ENCODE measurements at places on chromosomes 16 and 17.

- DNase-seq: no peak
Measured at GRCh38 chr17:74773414-74773813, 2.7 kb downstream of the NAT9 start.

DNA sequence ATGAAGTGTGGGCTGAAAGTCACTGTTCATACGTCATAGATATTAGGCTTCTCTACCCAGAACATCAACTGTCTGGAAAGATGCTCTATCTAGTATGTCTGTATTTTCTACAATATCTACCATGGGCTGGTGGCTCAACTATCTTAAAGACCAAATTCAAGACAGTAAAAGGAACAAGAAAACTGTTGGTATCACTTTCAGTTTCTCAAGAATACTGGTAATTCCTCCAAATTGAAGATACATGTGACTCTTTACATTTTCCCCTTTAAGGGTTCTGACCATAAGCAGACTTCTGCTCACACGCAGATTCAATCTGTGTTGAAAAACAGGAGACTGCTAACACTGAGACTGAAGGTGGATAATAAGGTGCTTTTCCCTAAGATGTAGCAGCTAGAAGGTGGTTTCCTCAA lies 24.2 kb downstream of the XPO6 start:
- DNase-seq: no peak

- no peak for DNase-seq
Measured at GRCh38 chr16:3727806-3728381, 10.6 kb upstream of the TRAP1 start.

- no peak for DNase-seq
Measured at GRCh38 chr16:49520492-49521038, 147.0 kb downstream of the C16orf78 start.

DNA sequence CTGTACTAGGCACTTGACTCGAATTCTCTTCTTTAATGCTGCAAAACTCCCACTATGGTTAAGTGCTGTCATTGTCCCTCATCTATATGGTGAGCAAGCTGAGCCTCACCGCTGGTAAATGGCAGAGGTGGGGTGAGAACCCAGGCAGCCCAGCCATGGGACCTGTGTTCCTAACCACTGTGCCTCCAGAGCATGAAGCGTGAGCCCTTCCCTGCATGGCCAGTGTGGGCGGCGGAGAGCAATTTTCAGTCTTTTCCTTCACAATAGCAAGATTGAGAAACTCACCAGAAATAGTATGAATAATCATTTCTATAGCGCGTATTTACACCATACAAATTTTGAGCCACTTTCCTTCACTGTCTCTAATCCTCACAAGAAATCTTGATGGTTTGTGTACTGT lies 9.2 kb downstream of the BFAR start:
- DNase-seq: no peak

DNA sequence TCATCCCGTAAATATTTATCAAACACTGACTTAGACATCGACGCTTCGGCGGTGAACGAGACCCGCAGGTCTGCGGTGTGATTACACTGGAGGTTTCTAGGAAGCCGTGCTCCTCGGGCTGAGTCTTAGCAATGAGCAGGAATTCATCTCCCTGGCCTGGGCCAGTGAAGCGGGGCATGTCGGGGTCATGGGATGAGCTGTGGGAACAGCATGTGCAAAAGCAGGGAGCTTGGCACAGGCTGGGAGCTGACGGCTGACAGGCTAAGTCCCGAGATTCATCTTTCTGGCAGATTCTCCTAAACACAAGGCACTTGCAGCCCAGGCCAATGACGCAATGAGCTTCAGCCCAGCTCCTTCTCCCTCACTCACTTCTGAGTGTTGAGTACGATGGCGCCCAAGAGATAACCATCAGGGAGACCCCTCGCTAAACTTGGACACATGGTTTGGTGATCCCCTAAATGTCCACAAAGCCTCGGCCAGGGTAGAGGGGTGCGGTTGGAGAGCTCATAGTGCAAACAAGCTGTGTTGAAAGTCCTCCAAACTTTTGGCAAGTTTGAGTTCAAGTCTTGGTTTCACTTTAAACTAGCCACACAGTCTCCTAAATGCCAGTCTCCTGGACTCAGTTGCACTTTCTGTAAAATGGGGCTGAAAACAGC lies 12.8 kb downstream of the CRISPLD2 start:
- DNase-seq: peak; percentile 78

GRCh38 chr16:77585379-77586251 lies 136.7 kb upstream of the NUDT7 start:
- DNase-seq: no peak

- no peak for DNase-seq
Measured at GRCh38 chr16:22859925-22860324, 46.0 kb downstream of the HS3ST2 start.

DNA sequence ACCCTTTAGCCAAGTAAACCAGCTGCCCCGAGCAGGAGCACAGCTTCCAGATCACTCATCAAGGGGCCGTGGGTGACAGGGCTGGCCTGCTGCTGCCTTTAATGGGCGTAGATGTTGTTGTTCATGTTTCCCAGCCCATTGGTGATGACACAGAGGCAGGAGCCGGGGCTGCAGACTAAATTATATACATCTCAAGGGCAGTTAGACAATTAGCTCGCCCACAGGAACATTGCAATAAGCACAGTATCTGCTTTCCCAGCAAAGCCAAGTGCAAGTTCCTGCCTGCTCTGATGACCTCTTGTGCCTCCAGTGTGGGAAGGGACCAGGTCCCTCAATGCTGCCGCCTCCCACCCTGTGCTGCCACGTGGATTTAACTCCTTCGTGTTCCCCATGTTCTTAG lies 485.8 kb downstream of the MAF start:
- DNase-seq: no peak

- DNase-seq: no peak
Measured at GRCh38 chr17:40099619-40100418, 570 bp downstream of the NR1D1 start.

Measured in fibroblast of skin of left biceps (primary cell).